ENCODE measurements at places on chromosomes 3 and 15. TPM values are rescaled to one million over a fixed set of nuclear protein-coding genes. Genes with fewer than 3 reads are reported as not detected.

DNA sequence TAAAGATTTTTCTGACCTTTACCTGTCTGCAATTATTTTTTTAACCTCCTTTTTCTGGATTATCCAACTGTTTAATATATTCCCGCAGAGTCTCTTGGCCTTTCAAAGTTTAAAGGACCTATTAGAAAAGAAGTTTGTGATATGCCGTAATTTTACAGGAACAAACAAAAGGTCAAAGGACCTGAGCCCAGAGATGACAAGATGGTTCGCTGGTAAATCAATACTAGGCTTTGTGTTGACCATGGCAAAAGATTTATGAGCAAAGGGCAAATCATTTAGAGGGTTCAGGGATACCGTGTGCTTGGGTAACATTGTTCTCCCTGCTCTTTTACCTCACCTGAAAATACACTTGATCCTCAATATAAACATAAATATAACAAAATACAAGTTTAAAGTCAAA lies 923.5 kb downstream of the ROBO1 start:
- H3K36me3 ChIP-seq: no peaks in the 10 kb centered on the region
- no peaks in the 10 kb centered on the region for H3K4me1 ChIP-seq
- no peaks in the 10 kb centered on the region for H3K27me3 ChIP-seq
- no peak overlapping the region for H3K4me3 ChIP-seq

DNA sequence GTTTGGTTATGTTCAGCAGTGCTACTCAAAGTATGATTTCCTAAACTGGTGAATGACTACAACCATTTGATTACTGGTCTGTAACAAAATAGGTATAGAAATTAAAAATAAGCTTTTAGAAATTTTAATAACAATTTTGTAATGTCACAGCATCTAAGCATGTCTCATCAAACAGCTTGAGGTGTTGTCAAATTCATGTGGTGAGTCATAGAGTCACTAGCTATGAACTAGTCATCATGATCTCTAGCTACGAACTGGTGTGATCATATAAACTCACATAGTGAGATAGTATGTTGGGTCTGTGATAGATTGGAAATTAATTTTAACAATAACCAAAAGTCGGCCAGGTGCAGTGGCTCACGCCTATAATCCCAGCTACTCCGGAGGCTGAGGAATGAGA lies 213.9 kb upstream of the RBMS3 start:
- H3K4me1 ChIP-seq: no peaks in the 10 kb centered on the region
- no peaks in the 10 kb centered on the region for H3K27me3 ChIP-seq
- no peak for DNase-seq
- H3K27ac ChIP-seq: no peak overlapping the region

PIF1 gene
- not detected for total RNA-seq

PRTG gene
- 2.1 TPM for total RNA-seq

All from tibial nerve (tissue), 4 donors.